ENCODE measurements at places on chromosomes 5 and 9. TPM values are rescaled to one million over a fixed set of nuclear protein-coding genes. Genes with fewer than 3 reads are reported as not detected.

DNA sequence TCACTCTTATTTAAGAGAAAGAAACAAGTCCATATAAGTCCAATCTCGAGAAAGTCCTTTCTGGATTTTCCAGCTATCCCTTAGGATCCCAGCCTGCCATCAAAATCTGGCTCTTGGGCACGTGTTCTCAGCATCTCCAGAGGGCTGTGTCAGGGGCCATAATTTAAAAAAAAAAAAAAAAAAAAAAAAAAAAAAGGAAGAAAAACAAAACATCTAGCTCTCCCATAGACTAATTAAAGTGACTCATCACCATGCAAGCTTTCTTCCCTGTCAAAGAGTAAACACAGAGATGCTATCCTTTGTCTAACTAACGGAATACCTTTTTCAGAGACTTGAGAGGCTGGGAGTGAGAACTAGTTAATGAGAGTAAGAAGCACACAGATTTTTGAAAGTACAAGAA is 44.9 kb upstream of the MYO10 start:
- no peaks in the 10 kb centered on the region for H3K36me3 ChIP-seq
- no peaks in the 10 kb centered on the region for H3K27me3 ChIP-seq
- DNase-seq, result no peak
- no peak overlapping the region for H3K27ac ChIP-seq

WDR38 gene
- not detected for total RNA-seq

GABRA1 gene
- total RNA-seq, result 0.16 TPM

DNA sequence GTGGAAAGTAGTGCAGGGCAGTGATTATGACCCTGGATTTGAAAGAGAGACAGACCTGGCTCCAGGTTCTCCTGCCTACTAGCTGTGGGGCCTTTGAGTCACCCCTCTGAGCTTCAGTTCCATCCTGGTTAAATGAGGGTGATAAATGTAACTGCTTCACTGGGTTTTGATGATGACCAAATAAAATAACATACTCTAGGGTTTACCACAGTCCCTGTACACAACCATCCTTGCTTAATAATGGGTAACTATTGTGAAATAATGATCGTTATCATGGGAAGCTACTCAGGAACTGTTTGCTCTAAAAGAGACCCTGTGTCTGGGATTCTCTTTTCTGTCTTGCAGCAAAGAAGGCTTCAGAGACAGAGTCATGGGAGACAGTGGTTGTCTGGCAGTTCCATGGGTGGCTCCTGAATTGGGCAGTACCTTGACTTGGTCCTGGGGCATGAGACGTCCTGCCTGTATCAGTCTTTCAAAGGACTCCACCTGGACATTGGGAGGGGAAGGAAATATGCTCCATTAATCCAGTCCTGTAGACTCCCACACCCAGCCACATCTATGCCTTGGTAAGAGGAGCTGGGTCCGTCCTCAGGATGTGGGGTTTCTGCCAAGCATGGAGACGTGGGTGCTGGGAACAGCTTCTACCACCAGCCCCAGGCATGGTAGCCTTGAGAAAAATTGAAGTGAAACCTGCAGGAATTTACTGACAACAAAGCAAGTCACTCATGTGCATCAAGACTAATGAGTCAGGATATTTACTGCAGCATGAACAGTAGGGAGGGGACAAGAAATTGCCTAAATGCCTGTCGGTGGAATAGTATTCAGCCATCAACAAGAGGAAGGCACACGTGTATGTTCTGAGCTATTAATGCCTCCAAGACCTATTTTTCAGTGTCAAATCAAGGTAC is 23.4 kb downstream of the AKNA start:
- H3K36me3 ChIP-seq, result peaks cover 9% of the 10 kb centered on the region
- no peak overlapping the region for H3K27ac ChIP-seq
- DNase-seq, result no peak
- H3K27me3 ChIP-seq, result no peaks in the 10 kb centered on the region
- peaks cover 5% of the 10 kb centered on the region for H3K4me1 ChIP-seq
- H3K4me3 ChIP-seq, result no peak overlapping the region

- no peaks in the 10 kb centered on the region for H3K27me3 ChIP-seq
- H3K27ac ChIP-seq, result no peak overlapping the region
- DNase-seq, result no peak
- H3K4me3 ChIP-seq, result no peak overlapping the region
- H3K4me1 ChIP-seq, result no peaks in the 10 kb centered on the region
Measured at GRCh38 chr5:37165761-37166160, 83.4 kb downstream of the CPLANE1 start.

GFI1B gene
- 1.0 TPM for total RNA-seq

Measured in GM23338 (cell line).